H7 (cell line): ENCODE measurements at places on chromosomes 5 and 9.

- no peak for DNase-seq
These were observed 108.4 kb downstream of the ENTREP1 start for GRCh38 chr9:69433392-69433791.

GRCh38 chr5:74660873-74661272, 20.3 kb upstream of the ENC1 start:
- no peak for DNase-seq

DNA sequence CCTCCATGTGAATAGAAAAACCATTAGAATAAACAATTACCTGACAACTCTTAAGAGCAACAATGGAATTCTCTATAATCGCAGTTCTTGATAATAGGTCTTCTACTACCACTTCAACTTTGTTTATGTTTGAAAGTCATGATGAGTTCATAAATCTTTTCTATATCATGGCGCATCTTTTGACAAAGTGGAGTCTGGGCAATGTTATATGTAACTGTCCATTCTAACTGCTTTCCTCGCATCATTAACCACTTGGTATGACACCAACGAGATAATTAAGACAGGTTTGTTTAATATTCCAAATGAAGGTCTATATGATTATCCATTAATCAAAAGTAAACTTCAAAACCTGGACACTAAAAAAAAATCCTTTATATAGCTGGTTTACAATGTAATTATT, 272.0 kb downstream of the DENND1A start:
- DNase-seq, result no peak

- DNase-seq, result no peak
These were observed 41.1 kb downstream of the NSUN2 start for GRCh38 chr5:6591671-6592288.

GRCh38 chr5:158856794-158857193, 242.9 kb downstream of the EBF1 start:
- no peak for DNase-seq

DNA sequence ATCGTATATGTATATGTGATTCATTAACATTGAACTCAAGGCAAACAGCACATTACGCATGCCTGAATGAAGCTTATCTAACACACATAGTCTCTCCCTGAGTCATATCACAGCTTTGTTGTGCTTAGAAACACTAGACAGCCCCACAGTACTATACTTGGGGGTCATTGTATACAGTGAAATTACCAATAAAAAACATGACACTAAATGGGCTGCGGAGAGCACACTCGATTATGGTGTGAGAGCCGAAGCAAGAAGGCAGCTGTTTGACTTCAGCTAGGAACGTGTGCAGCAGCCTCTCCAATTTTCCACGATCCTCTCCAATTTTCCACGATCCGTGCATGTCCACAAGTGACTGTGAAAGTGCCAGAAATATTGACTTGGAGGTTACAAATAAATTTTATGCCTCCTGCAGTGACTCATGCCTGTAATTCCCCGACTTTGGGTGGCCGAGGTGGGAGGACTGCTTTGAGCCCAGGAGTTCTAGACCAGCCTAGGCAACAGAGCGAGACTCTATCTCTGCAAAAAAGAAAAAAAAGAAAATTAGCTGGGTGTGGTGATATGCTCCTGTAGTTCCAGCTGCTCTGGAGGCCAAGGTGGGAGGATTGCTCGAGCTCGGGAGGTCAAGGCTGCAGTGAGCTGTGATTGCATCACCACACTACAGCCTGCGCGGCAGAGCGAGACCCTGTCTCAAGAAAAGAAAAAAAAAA, 102.4 kb downstream of the DAPK1 start:
- DNase-seq, result no peak

DNA sequence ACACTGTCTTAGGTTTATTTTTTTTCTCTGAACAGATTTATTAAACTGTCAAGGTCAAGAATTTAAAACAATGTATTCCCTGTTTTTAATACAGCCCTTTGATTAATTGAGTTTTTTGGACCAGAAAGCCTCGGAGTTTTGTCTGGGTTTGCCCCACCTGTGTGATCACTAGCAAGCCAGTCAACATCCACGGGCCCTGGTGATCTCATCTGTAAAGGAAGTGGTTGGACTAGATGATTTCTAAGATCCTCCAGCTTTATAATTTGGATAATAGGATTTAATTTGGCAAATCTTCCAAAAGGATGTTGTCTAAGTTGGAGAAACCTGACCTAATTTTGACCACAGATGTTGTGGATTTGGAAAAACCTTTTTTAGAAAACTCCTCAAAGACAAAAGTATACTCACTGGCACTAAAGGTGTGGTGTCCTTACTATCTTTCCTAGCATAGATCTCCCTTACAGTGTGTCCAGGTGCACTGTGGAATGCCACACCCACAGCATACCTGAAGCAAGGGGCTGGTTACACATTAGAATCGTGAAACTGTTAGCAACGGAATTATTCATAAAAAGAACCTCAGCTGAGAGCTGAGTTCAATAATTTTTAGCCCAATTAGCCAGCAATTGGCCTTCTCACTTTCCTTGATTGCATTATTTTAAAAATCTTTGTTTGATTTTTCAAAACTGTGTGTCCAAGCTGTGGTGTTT, 195.6 kb upstream of the ELL2 start:
- DNase-seq, result no peak

DNA sequence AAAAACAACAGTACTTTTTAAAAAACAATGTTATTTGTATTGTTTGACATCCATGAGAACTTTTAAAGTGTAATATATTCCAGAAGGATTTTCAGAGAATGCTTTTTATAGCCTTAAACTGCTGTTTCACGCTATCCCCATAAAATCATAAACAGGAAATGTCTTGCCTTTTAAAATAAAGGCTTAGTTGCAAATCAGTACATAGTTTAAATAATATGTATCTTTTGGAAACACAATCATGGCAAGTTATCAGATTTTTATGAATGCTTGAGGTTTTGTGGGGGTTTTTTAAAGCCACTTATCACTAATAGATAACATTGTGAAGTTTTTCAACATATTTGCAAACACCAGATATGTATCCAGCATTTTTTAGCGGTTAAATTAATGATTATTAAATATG, 37.2 kb upstream of the F2RL2 start:
- no peak for DNase-seq

GRCh38 chr9:123957168-123957721, 27.3 kb upstream of the DENND1A start:
- no peak for DNase-seq

DNA sequence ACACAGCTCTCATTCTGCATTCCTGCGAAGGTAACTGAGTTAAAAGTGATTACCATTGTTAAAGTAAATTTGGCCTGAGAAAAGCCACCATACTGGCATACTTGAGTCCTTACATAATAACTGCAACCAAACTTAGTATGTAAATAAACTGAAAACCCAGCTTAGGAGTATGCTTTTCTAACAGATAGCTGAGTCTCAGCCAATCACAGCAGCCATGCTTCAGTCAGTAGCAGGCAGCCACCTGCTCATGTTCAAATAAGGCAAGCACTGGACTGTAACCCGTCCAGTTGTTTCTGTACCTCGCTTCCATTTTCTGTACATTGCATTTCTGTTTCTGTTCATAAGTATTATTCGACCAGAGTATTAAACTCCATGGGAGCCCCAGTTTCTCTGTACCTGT, 58.6 kb downstream of the GCNT4 start:
- no peak for DNase-seq

DNA sequence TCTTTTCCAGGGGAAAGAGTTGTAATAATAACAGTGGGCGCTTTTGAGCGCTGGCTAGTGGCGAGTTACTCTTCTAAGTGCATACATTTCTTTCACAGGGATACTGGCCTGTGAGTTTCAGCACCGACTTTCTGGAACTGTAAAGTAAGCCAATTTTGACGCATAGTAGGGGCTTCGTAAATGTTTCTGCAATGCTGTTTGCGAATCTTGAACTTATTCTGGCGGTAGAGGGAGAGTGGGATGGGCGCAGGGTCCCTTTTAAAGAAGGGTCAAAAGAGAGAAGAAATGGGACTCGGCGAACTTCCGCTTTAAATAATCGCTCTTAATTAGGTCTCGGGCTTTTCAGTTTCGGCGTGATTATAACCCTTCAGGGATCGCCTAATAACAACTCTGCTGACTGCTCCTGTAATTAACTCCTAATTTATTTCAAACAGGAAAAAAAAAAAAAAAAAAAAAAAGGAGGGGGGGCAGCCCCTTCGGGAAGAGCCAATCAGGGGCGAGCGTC, 351 bp upstream of the MSX2 start:
- DNase-seq, result no peak

DNA sequence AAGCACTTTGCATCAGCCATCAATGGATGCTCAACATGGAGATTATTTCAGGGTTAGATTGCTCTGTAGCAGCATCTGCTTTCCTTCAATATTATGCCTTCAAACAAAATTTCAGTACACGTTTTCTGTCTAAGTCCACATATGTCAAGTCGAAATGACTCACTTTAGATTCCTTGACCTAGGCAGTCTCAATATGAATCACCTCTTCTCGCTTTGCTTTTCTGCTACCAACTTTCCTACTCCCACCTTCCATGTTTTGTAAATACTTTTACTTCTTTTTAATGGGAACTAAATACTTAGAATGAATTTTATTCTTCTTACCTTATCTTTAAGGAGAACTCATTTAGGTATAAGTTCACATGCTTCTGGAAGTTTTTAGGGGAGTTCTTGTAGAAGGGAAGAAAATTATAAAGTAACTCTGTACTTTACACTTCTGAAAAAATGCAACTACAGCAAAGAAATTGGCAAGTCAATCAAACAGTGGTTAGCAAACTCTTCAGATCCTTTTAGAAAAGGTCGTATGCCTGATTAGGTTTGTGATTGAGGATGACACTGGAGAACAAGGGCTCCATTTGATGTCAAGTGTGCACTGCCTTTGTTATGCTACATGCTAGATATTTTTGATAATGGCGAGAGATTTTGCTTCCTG, 478.5 kb upstream of the SMARCA2 start:
- no peak for DNase-seq

GRCh38 chr5:134784241-134784920, 25.8 kb downstream of the DDX46 start:
- no peak for DNase-seq

- no peak for DNase-seq
These were observed 50.8 kb downstream of the PBX3 start for GRCh38 chr9:125797930-125798329.

DNA sequence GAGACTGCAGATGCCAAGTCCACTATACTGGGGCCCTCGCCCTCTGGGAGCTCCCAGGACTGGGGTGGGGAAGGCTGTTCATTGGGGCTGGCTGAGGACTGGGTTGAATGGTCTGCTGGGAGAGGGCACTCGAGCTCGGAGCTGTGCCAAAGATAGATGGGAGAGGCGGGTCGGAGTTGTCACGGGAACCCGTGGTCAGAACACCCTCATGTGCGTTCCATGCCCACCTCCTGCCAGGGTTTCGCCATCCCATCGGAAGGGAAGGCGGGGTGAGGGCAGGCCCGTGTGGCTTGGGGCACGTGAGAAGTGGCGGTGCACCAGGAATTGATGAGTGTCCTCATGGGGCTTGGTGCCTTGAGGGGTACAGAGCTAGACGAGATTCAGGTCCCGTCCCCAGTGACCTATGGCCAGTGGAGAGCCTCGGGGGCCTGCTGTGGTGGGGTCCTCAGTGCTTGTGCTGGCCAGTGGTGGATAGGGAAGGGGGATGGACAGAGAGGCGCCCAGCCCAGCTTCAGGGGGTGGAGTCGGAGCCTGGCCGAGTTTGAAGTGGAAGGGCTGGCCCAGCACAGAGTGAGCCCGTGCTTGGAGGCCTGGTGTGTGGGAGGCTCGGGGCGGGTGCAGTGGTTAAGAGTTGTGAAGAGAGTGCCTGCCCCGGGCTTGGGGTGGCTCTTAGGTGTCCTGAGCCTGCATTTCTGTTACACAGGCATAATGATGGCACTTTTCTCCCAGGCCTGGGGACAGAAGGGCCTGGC, 4.3 kb downstream of the CACFD1 start:
- no peak for DNase-seq

DNA sequence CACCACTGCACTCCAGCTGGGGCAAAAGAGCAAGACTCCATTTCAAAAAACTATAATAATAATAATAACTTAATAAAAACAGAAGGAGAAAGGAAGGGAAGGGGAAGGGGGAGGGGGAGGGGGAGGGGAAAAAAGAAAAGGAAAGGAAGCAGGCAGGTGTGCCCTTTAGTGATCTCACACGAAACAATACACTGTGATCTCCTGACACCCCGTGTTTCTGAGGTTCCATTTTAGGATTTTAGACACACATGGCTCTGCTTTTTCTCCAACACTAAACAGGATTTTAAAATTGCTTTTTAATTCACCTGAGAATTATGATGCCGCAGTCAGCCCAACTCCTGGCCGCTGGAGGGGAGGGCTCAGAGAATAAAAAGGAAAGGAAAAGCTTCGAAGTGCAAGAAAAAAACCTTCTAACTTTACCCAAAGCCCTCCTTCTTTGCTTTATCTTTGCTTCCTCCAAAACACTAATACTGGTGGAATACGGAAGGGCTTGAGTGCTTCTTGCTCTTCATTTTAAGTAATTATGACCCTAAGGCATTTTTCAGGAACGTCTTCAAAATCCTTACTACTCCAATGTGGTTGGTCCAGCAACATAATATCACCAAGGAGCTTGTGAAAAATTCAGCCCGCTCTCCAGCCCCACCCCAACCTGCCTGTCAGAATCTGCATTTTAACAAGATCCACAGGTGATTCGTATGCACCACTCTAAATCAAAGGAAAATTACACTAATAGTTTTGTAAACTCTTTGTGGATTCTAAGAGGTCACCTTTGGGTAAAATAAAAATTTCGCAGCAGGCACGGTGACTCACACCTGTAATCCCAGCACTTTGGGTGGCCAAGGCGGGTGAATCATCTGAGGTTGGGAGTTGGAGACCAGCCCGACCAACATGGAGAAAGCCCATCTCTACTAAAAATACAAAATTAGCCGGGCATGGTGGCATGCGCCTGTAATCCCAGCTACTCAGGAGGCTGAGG, 66.0 kb downstream of the MYO10 start:
- DNase-seq, result no peak

GRCh38 chr5:153626836-153627235, 136.4 kb downstream of the GRIA1 start:
- no peak for DNase-seq

DNA sequence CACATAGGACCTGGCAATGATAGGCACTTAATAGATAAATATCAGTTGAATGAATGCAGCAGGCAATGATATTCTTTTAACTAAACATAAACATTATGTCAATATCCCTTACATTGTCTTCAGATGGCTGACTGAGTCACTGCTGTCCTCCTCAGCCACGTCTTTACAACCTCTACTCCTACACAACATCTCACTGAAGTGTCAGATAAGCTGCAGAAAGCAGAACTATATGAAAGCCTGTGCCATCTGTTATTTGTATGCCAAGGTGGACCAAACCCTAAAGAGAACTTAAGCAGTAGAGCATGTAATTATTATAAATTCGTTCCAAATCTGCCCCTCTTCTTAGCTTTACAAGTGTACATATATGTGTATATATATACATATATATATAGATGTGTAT, 271.2 kb downstream of the RASEF start:
- no peak for DNase-seq

GRCh38 chr5:178341091-178341850, 108.7 kb upstream of the PHYKPL start:
- no peak for DNase-seq

- no peak for DNase-seq
These were observed 171.5 kb downstream of the SSBP2 start for GRCh38 chr5:81579262-81579924.

- no peak for DNase-seq
These were observed 3.8 kb downstream of the ATP6V1G1 start for GRCh38 chr9:114591291-114591787.

- DNase-seq, result no peak
These were observed 62.2 kb downstream of the CFAP77 start for GRCh38 chr9:132472199-132472598.

GRCh38 chr9:121686930-121687541, 35.6 kb downstream of the DAB2IP start:
- DNase-seq, result peak; percentile 91

GRCh38 chr5:114116981-114117380, 244.9 kb upstream of the KCNN2 start:
- no peak for DNase-seq

- DNase-seq, result no peak
These were observed 136.0 kb downstream of the GDNF start for GRCh38 chr5:37703841-37704241.
